ENCODE measurements at places on chromosomes 3 and 15.

GRCh38 chr3:20038699-20039465 is 1.4 kb upstream of the KAT2B start:
- no peak for DNase-seq

DNA sequence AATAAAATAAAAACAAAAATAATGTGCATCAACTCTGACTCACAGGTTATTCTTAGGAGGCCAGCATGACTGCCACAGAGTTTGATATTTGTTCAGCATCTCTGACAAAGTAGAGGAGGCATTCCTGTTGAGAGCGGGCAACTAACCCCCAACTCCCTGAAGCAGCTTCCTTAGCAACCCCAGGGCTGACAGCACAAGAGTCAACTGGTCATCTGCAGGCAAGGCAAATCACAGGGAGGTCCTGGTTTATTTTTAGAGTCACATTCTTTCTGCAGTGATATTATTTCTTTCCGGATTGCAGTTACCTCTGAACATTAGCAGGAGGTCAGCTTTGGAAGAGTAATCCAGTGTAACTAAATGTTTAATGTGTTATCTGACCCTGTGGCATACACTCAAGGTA is 273.0 kb downstream of the PLCL2 start:
- DNase-seq, result no peak

GRCh38 chr3:191336833-191337232 is 6.5 kb upstream of the UTS2B start:
- DNase-seq, result no peak

GRCh38 chr3:32414522-32415202 is 23.0 kb downstream of the CMTM7 start:
- DNase-seq, result no peak

- no peak for DNase-seq
These were observed 19.4 kb upstream of the SLC41A3 start for GRCh38 chr3:126103121-126104027.

GRCh38 chr15:35381328-35381727 is 164.6 kb downstream of the DPH6 start:
- DNase-seq, result no peak

GRCh38 chr3:126973814-126974213 is 9.1 kb upstream of the PLXNA1 start:
- DNase-seq, result no peak

DNA sequence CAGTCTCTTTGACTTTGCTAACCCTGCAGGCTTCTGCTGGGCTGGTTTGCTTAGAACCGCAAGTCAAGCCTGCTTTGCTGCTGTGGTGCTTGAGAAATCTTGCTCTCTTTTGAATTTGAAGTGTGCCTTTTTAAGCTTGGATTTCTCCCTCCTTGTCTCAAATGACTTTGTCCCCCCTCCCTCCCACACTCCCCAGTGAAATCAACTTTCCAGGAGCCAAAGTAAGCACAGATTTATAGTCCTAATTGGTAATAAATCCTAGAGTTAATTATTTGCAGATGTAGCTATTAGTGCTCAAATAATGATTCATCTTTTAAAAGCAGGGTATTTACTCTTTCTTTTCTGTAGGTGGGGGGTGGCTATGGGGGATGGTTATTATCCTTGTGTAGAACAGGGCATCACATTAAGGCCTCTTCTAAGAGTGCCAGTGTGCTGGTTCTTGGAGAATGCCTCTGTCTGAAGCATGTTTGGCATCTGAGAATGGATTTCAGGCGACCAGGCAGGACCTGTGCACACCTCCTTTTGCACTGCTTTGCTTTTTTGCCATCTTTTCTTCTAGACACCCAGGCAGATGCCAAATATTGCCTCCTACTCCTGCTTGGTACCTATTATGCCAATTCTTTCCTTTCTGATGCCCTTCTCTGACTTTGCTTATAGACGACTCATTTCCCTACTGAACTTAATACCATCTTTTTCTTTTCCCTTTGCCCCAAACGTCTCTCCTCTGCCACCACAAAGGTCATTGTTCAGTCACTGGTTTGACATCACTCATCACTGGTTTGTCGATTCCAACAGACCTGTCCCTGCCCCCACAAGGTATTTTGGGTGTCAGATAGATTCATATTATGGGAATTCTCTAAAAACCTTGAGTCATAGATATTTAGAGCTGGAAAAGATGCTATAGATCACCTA is 50.7 kb downstream of the CLDN11 start:
- no peak for DNase-seq

- DNase-seq, result no peak
These were observed 188.9 kb downstream of the NR1D2 start for GRCh38 chr3:24133942-24134341.

DNA sequence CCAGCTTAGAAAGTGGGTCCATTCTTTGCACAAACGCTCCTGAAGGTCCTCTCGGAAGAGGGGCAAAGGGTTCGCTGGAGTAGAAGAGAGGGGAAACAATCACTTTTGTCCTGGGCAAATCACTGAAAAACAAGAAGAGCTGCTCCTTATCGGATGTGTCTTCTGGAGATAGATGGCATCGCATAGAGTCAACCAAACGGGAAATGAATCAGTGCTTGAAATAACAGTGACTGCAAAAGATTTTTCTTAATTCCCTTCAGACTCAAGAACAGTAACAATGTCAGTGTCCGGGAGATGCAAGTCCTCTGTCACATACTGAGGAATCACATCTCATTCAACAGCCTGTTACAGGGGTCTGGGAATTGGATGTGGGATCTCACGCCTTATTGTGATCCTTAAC is 78.8 kb upstream of the PCSK6 start:
- no peak for DNase-seq

GRCh38 chr3:15899388-15899787 is 101.6 kb upstream of the ANKRD28 start:
- DNase-seq, result peak; percentile 39

DNA sequence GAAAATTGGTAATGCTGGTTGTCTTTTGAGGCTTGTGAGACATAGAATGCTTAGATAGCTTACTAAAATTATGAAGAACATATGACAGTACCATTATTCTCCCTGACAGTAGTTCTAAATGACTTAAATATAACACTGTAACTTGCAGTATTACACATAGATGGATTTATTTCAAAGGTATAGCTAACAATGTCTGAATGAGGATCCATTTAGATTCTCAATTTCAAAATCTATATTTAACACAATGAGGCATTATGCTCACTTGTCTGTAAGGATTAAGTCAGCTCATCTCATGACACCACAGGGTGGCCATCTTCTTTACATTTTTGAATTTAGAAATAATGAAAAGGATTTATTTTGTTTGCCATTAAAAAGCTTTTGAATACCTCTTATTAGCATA is 108.4 kb downstream of the CCNL1 start:
- DNase-seq, result no peak

- no peak for DNase-seq
These were observed 58.0 kb downstream of the IGF1R start for GRCh38 chr15:98706387-98706786.

DNA sequence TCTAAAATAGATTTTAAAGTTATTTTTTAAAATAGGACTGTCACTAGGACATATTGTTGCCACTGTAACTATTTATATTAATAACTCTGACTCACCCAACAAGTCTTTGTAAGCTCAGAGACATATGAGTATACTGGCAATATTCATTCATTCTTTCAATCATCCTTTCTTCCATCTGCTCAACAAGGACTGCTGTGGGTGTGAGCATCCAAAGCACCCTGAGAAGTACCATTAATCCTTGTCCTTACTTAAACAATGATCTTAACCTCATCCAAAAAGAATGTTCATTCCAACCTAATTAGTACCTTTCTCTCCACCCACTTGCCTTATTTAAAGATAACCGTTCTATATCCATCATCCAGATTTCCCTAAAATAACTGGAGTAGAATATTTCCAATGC is 94.2 kb upstream of the PPP2R3A start:
- no peak for DNase-seq

- no peak for DNase-seq
These were observed 30.1 kb upstream of the FILIP1L start for GRCh38 chr3:100144255-100144866.
